Foreskin fibroblast (primary cell): ENCODE measurements at places on chromosomes 6 and 20.
A peak's percentile ranks its signal among the peaks of the same experiment; 100 is the strongest.

- no peak for DNase-seq
These were observed at the start of gene LKAAEAR1 for GRCh38 chr20:64083804-64084684. LKAAEAR1 (minus strand) TSS chr20:64084398; CDS start chr20:64084219, 179 bp downstream.

- DNase-seq, result peak; percentile 46
These were observed 1.7 kb downstream of the IP6K3 start for GRCh38 chr6:33744895-33745546.

DNA sequence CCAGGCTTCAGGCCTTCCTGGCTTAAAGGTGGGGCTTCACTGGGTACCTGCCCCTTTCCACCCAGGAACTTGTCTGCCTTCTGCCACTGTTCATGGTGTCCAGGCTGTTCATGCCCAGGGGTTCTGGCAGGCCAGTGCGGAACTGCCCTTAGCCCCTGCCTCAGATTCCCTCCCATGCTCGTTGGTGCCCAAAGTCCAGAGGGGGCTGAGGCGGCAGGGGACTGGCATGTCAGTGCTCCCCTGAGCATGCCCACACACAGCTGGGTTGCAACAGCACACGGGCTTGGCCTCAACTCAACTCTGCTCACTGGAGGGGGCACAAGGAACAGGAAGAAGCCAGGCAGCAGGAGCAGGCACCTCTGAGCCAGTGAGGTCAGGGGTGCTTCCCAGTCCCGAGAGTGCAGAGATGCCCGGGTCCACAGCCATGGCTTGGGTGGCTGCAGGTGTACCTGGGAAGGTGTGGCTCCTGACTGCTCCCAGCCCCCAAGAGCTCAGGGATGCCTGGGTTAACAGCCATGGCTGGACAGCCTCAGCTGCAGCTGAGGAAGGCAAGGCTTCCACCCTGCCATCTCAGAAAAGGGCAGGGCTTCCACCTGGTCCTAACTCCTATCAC lies 845.9 kb downstream of the EYS start:
- no peak for DNase-seq

DNA sequence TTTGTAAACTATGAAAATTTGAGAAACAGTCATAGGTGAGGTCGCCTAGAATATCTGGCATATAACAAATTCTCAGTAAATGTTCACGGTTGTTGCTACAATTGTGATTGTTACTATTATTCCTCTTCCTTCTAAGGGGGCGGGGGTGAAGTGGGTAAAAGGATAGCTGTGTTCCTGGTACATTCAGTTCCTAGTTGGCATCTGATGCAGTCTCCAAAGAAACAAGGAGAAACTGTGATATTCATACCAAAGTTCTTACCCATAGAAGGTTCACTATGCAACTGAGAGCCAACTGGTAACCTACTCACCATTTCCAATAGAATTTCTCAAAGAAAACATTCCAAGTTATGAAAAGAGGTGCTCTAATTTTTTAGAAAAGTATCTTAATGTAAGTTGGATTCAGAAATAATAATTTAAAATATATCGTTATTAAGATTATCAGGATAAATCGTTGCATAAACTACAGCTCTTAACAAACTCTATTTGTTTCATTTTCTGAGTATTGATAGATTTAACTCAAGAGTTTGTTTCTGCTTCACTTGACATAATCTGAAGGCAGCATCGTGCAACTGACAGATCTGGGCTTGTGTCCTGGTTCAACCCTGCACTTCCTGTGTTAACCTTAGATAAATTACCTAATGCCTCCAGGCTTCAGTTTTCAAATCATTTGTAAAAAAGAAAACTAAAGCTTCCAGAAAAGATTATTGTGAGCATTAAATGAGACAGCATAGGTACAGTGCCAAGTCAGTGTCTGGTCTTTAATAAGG lies 13.3 kb upstream of the MAP7 start:
- DNase-seq, result no peak

DNA sequence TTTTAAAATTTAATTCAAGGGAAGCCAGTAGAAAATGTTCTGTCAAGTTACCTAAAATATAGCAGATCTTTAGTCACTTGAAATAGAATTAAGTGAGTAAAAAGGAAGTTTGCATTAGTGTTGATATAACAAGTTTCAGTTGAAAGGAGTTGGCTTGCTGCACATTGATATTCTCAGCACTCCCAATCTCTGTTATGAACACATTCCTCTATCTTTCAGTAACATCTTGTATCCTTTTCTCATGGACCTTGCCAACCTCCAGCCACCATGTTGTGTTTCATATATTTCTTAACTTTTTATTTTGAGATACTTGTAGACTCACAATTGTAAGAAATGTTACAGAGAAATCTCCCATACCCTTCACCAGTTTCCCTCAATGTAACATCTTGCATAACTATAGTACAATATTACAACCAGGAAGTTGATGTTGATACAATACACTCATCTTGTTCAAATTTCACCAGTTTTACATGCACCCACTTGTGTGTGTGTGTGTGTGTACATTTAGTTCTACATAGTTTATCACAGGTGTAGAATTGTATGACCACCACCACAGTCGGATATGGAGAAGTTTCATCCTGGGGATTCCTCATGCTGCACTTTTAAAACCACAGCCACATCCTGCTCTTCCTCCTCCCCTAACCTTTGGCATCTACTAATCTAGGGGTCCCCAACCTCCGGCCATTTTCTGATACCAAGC lies 20.2 kb upstream of the PAQR8 start:
- no peak for DNase-seq

GRCh38 chr6:53335224-53335994 lies 13.3 kb downstream of the ELOVL5 start:
- DNase-seq, result no peak

- DNase-seq, result no peak
These were observed 2.8 kb downstream of the HLA-F start for GRCh38 chr6:29726001-29726400.

GRCh38 chr20:48105526-48105925 lies 320.2 kb upstream of the SULF2 start:
- DNase-seq, result no peak

DNA sequence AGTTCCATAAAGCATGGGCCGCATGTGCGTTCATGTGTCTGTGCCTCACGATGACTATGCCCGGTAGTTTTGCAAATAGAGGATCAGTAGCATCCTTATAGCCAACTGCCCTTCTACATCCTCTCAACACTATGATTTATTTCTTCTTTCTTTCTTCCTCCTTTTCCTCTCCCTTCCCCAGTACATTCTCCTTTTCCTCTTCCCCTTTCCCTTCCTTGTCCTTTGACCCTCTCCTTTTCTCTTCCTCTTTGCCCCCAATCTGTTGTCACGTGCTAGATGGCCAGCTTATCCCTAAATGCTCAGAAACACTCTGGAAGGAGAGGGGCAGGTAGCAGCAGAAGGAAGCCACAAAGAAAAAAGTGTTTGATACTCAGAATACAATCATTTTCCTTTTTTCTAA lies 20.2 kb upstream of the ADGRF1 start:
- no peak for DNase-seq

- peak; percentile 12 for DNase-seq
These were observed 10.4 kb upstream of the RNF182 start for GRCh38 chr6:13914351-13914750.

DNA sequence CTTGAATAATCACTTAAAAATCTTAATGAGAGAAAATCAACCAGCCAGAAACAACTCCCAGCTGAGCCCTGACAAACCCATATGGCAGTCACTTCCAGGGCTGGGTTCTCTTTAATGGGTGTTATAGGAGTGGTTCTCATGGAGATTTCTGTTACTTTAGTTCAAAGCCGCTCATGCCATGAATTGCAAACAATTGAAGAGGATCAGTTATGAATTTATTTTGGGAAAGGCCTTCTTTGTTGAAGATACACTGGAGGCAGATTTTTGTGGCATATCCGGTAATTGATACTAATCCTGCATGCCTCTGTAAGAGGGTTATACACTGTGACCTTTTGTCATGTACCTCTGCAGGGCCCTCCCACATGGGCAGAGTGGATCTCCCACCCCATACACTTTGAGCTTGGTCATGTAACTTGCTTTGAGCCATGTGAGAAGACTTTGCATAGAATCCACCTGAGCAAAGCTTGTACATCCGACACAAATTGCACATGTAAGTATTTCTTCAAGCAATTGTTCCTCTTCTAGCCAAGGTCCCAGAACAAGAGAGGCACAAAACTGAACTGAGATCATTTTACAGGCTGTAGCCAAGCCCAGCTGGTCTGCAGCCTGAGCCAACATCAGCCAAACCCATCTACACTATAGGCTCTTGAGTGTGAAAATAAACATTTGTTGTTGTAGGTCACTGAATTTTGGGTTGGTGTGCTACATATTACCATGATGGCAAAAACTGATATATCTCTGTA lies 492.3 kb downstream of the PREX1 start:
- no peak for DNase-seq

DNA sequence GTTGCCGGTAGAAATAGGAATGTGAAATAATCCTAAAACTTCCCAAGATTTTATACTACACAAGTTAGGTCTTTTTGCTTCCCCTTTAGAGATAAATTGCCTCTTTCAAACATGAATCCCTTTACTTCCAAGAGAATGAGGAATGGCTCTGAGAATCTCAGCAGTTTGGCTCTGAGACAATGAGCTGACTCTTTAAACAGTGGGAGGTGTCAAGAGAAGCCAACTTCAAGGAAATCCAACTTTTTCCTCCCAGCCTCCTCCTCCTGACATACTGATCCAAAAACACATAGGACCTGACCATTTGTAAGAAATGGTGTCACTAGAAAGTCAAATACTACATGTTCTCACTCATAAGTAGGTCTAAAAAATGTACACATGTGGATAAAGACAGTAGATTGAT lies 154.2 kb downstream of the ALDH8A1 start:
- DNase-seq, result no peak

- DNase-seq, result no peak
These were observed 13.9 kb upstream of the MROH8 start for GRCh38 chr20:37193226-37193625.

- no peak for DNase-seq
These were observed 6.8 kb downstream of the SLCO4A1 start for GRCh38 chr20:62649140-62649539.

GRCh38 chr20:21324126-21324525 lies 21.0 kb downstream of the XRN2 start:
- DNase-seq, result peak; percentile 3

- no peak for DNase-seq
These were observed 125.6 kb downstream of the FOXC1 start for GRCh38 chr6:1735239-1735803.
